ENCODE measurements at places on chromosomes 16 and 17.

- DNase-seq = no peak
These were observed 3.7 kb downstream of the RPH3AL start for GRCh38 chr17:348692-349425.

DNA sequence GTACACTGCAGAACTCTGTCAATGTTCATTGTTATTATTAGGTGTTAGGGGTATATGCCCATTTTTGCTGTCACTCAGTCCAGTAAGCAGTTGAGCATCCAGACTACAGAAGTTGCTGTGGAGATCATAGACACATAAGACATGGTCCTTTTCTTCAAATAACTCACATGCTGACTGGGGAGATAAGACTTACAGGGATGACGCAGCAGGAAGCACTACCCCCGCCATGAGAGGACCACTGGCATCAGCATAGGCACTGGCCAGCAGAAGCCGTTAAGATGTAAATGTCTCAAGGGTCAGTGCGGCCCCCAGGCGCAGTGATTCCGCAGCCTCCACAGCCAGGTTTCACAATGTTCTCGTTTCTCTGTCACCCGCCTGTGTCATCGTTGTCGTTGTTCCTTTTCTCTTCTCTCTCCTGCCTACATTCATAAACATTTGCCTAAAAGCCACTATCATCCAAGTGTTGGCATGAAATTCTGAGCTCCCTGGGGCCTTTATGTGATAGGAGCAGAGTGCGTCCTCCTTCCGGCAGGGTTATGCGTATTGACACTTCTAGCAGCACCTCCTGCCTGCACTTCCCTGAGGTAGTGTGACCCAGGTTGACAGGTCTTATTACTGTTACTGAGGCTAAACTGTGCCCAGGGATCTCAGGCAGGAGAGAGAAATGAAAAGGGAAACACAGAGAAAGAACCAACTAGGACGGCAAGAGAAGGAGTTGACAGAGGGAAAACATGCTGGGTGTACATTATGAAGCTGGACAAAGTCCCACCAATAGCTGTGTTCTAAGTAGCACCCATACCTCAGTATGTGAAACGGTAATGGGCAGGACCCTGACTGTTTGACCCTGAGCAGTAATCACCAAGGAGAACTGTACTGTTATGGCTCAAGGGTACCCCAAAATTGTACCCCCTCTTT is 17.9 kb downstream of the TANGO6 start:
- DNase-seq = no peak

DNA sequence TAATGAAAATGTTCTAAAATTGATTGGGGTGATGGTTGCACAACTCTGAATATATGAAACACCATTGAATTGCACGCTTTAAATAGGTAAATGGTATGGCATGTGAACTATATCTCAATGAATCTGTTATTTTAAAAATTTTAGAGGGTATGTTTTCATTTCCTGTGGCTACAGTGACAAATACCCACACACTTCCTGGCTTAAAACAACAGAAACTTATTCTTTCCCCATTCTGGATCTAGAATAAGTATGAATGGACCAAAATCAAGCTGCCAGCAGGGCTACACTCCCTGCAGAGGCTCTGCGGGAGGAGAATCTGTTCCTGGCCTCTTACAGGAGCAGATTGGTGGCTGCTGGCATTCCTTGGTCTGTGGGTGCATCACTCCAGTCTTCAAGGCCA is 11.3 kb upstream of the PECAM1 start:
- no peak for DNase-seq

- DNase-seq = no peak
These were observed 531.4 kb downstream of the CDH11 start for GRCh38 chr16:64590513-64590912.

DNA sequence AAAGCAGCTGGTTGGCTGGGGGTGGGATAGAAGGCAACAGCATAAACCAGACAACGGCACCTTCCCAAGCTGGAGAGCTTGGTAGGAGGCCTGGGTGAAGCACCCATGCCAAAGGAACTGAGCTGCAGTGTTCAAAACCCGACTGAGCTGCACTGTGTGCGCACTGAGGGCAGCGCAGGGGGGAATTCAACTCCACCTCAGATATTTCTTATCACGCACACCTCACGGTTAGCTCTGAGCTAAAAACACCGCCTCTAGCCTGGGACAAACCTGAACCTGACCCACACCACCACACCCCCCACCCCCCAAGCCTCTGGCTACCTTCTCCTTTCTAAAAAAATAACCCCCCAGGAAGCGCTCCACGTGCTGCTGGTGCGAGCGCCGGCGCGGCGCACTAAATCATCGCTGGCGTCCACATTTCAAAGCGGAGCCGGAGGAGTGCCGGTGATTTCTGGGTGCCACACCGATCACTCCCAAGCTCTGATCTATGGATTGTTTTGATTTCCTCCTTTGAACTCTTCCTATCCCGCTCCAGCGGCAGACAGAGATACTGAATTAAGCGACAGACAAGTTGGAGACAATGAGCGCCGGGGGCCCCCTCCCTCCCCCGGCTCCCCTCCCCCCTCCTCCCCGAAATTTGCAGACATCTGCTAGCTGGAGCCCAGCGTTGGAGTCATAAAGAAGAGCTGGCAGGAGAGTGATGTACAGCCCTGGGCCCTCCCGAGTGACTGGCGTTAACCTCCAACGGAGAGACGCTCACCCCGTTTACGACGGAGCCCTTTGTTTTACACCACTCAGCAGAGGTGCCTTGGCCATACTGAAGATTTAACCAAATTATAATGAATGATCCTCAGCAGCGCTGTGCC is 85.0 kb downstream of the NOG start:
- DNase-seq = no peak

GRCh38 chr16:50517450-50518252 is 30.5 kb upstream of the NKD1 start:
- no peak for DNase-seq

DNA sequence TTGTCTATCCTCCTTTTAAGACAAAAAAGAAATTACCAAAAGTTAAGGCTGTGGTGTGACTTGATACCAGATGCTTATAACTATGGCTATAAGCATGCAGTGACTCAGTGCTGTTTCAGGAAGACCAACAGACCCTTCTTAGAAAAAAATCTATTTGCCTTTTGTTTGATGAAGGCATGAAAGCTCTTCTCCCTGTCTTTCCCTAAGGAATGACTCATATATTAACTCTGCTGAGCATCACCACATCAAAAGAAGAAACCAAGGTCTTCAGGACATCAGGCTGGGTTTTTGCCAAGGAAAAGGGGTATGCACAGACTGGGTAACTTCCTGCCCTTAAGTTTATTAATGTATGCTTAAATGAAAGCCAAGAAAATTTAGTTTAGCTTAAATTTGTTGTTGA is 47.1 kb downstream of the VMP1 start:
- DNase-seq = no peak

DNA sequence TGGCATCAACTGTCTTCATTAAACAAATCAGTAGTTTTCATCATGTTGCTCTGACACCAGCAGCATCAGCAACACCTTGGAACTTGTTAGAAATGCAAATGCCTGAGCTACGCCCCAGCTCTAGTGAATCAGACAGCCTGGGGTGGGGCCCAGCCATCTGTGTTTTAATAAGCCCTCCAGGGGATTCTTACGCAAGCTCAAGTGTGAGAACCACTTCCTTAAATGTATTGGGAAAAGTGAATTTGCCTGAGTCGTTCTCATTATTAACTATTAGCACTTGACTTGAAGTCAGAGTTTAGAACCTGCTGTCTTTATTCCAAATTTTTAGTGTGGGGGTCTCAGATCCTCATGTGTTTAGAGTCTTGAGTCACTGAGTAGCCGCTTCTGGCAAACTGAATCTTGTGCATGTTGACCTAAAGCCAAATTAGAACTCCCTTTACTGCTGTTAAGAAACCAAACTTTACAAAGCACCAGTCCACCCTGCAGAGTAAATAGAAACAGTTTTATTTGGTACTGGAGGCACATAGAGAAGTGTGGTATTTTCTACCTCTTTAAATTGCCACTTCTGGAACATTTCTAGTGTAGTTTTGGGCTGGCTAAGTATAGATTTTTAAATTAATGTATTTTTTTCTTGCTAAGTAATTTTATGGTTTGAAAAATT is 137.4 kb upstream of the COX10 start:
- no peak for DNase-seq

GRCh38 chr16:15689290-15689689 is 39.2 kb downstream of the NDE1 start:
- no peak for DNase-seq

GRCh38 chr17:17921192-17922069 is 50.8 kb downstream of the TOM1L2 start:
- DNase-seq = no peak

- DNase-seq = no peak
These were observed 6.3 kb upstream of the KCNG4 start for GRCh38 chr16:84245956-84246678.

- no peak for DNase-seq
These were observed 138.2 kb downstream of the AATF start for GRCh38 chr17:37086948-37087347.

DNA sequence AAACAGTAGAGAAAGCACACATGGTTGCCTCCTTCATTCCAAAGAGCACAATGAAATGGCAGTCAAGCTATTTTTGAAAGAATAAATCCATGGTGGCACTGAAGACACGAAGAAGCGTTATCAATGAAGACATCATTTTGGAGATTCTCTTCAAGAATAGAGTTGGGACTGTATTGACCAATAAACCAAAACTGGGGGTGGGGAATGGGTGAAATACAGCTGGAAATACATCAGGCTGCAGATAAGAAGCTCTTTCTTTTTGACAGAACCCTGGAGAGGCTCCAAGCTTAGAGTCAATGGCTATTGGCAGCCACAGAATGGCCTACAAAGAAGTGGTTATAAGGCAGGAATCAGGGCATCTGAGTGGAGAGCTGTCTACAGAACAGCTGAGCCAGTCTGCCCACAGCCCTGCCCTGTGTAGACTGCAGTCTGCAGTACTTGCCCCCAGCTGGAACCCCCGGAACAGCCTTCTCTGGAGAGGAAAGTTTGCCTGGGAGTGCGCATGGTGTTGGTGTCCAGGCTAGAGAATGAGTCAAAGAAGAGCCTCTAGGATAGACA is 100.4 kb downstream of the STX8 start:
- DNase-seq = no peak

DNA sequence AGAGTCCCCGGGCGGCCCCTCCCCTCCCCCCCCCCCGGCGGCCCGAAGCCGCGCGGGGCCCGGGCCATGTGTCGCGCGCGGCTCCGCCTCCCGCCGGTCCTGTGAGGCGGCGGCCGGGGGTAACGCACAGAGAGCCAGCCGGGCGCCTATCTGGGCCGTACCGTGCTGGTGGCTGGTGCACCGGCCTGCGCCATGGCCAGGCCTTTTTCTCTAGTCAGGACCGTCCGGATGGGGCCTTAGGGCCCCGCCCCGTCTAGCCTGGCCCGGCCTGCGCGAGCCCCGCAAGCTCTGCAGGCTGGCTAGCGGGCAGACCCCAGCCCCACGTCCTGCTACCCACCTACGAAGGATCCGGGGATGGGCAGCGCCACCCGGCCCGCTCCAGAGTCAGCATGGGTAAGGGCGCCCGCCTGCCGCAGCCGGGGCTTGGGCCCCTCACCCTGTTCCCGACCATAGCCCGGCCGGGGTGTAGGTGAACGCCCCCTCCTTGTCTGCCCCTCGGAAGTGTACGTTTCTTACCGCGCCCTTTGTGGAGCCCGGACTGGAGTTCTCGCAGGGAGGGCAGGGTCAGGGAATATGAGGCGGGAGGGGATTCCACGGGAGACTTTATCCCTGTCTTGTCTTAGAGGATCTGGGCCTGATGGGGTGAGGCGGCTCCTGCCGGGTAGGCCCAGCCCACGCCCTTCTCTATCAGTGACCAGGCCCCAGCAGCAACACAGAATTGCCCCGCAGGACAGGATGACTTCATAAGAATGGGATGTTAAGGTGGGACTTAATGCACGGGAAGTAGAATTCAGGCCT is at the start of gene CENPT:
TSS of gene CENPT (minus strand) at position 630 of the 798 bp plus-strand sequence. CDS start 13,834 bp downstream, outside the sequence.
- peak; percentile 70 for DNase-seq

DNA sequence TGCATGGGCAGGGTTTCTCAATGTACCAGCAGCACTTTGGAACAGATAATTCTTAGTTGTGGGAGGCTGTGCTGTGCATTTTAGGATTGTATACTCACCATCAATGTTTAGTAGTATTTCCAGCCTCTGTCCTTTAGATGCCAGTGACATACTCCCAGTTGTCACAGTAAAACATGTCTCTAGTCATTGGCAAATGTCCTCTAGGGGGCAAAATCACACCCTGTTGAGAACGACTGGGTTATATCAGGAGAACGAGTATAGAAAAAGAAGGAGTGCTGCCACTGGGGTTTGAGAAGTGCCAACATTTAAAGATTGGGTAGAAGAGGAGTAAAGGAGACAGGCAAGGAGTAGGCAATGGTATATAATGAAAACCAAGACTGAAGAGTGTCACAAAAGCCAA is 37.9 kb upstream of the SMIM36 start:
- peak; percentile 28 for DNase-seq

DNA sequence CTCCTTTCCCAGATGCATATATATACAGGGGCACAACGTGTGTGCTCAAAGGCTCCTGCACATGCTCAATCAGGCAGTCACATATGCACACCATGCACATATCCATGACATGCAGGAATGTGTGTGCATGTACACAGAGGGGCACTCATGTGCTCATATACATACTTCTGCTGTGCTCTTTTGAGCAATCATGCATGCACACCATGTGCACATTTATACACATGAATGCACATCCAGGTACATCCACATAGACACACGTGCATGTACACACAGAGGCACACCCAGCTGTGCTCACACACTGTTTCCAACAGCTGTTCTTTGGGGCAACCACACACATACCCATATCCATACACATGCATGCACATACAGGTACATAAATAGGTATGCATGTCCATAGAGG is 165.3 kb downstream of the SALL1 start:
- DNase-seq = no peak

DNA sequence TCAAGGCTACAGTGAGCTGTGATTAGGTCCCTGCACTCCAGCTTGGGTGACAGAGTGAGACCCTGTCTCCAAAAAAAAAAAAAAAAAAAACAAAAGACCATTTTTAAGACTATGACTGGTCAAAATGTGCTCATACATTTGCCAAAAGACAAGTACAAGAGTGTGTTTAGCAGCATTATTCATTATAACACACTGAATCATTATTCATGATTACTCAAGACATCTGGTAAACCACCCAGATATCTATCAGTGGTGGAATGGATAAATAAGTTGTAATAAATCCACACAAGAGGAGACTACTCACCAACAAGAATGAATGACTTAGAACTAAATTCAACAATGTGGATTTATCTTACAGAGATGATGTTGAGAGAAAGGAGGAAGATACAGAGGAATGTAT is 716.3 kb downstream of the MAF start:
- no peak for DNase-seq

DNA sequence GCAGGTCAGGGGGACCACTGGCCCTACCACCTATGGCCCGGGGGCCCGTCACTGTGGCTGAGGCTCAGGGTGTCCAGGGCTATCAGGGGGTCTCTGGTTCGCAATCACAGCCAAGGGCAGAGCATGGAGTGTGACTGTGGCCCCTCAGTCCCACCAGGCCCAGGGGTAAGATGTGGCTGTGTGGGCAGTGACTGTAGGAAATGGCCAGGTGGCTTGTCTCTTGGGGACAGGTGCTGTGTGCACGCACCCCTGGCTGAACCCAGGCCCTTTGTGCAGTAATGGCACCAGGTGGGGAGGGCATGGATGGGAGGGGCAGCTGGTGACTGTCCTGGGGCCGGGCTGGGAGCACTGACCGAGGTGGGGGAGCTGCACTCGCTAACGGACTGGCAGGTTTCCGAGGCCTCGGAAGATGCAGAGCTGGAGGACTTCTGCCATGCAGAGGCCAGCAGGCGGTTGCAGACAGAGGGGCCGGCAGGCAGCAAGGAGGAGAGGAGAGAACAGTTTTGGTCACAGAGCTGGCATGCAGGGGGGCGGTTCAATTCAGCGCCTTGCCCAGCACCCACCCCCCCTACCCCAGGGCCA is 18.8 kb downstream of the IL34 start:
- no peak for DNase-seq

- DNase-seq = no peak
These were observed 167.8 kb upstream of the AXIN2 start for GRCh38 chr17:65729207-65729606.

- no peak for DNase-seq
These were observed 5.5 kb downstream of the TVP23A start for GRCh38 chr16:10813099-10813455.

All from MM.1S (cell line).